Stomach (tissue), 19 donors: ENCODE measurements at places on chromosomes 6 and 20.

GRCh38 chr6:31193206-31193605 is 22.7 kb upstream of the POU5F1 start:
- peak; percentile 24 for DNase-seq

DNA sequence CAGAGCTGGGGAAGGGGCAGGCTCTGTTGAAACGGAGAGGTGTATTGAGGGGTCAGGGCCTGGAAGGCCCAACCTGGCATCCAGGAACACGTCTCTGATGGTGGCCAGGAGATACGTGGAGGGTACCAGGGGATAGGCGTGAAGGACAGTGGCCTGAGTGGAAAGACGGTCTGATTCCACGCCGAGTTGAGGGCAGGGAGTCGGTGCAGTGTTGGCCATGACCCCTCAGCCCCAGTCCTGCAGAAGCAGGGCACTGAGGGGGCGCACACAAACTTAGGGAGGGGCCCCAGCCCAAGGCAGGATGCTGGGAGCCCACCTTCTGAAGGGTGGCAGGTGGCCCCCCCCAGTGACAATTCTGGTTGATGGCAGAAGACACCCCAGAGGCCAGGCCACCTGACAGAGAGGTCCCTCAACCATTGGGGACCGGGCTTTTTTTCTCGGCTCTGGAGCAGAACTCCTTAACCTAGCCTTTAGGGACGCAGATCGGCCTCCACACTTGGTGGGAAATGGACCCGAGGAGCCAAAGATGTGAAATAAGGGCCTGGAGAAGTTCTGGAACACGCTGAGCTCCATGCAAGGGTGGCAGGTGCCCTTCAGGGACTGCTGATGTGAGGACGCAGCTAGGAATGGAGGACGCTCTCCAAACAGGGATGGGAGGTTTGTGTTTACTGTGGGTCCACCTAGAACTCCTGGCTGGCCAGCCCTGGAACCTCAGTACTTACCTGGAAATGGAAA is 91.0 kb downstream of the TMEM242 start:
- no peak for DNase-seq

DNA sequence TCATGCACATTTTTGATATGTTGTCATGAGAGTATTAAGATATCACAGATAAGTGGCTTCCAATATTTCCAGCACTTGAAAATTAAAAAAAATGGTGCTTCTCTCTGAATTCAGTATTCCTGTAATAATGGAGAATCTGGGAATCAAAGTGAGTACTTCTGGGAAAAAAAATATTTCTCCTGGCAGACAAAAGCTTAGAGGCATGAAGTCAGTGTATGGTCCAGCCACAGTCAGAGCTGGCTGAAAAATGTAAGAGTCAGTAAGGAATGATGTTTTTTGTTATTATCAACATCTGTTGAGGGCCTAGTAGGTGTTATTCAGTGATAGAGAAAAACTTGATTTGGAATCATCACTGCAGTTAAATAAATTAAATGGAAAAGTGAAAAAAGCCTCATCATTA is 3.2 kb upstream of the RFPL4B start:
- no peak for DNase-seq

GRCh38 chr20:7497985-7498384 is 442.3 kb downstream of the HAO1 start:
- no peak for DNase-seq

DNA sequence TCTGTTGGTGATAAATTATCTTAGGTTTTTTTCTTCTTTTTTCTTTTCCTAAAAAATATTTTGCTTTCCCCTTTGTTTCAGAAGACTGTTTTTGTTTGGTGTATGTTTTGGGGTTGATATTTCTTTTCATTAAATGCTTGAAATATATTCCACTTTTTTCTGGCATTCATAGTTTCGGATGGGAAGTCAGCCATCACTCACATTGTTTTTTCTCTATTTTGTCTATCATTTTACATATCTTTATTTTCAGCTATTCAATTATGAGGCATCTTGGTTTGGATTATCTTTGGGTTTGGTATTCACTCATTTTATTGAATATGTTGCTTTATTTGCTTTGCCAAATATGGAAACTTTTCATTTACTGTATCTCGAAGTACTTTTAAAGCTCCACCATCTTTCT is 600.5 kb upstream of the EYS start:
- no peak for DNase-seq

DNA sequence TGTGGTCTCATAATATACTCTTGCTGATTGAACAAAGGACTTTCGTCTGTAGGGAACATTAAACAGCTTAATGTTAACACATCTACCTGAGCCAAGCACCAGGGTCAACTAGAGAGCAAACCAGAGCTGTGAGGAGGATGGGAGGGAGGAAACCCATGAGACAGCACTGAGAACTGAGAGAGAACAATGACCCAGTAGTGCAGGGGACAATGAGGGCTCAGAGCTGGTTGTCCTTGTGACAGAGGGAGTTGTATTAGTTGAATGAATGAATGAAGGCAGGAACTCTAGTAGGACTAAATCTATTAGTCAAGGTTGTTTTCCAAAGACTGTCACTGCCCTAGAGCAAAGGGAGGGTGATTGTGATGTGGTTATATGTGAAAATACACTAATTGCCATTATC is 28.2 kb upstream of the GSTA4 start:
- DNase-seq, result no peak

GRCh38 chr6:144882425-144882824 is 597.3 kb downstream of the UTRN start:
- no peak for DNase-seq
